Colonic mucosa (tissue), 4 donors: ENCODE measurements at places on chromosomes 4 and X. TPM values are rescaled to one million over a fixed set of nuclear protein-coding genes. Genes with fewer than 3 reads are reported as not detected.

MAOA gene
- 349 TPM for total RNA-seq

SNCA gene
- 5.7 TPM for total RNA-seq

CXCL6 gene
- total RNA-seq = 0.42 TPM

CENPVL2 gene
- total RNA-seq = not detected

SOX3 gene
- not detected for total RNA-seq

PCDH19 gene
- 1.3 TPM for total RNA-seq

C1QTNF7 gene
- 0.94 TPM for total RNA-seq

ADGRG2 gene
- total RNA-seq = 0.10 TPM

CCDC120 gene
- total RNA-seq = 11.3 TPM

XKRX gene
- total RNA-seq = 2.7 TPM

TCEAL3 gene
- 7.8 TPM for total RNA-seq

RNF175 gene
- 0.37 TPM for total RNA-seq
